ENCODE measurements at places on chromosomes 2 and 18.
A peak's percentile ranks its signal among the peaks of the same experiment; 100 is the strongest.

- DNase-seq: no peak
Observed at GRCh38 chr2:55010149-55010591, 40.1 kb downstream of the RTN4 start.

DNA sequence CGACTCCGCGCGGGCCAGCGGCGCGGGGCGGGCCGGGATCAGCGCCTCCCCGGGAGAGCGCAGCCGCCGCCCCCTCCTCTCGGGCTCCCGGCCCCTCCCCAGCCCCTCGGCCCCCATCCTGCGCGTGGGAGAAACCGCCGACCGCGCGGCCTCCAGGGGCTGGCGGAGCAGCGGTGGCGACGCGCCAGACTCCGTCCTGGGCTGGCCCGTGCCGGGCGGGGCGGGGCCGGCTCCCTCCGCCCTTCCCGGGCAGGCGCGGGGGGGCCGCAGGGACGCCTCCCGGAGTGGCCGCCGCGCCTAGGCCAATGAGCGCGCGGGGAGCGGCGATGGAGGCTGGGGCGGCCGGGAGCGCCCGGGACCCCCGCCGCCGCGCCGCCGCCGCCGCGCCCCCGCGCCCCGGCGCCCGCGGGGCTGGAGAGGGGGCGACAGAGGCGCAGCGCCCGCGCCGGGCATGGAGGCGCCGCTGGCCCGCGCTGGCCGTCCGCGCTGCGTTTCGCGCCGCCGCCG, 49.1 kb downstream of the KCNIP3 start:
- DNase-seq: no peak

- DNase-seq: no peak
Observed at GRCh38 chr2:198659096-198659870, 798.5 kb downstream of the SATB2 start.

GRCh38 chr2:231530099-231531011, at the start of gene NMUR1:
Gene NMUR1, minus strand, starts transcription at chr2:231530445. Its CDS starts 84 bp downstream, at chr2:231530361.
- DNase-seq: peak; percentile 42

DNA sequence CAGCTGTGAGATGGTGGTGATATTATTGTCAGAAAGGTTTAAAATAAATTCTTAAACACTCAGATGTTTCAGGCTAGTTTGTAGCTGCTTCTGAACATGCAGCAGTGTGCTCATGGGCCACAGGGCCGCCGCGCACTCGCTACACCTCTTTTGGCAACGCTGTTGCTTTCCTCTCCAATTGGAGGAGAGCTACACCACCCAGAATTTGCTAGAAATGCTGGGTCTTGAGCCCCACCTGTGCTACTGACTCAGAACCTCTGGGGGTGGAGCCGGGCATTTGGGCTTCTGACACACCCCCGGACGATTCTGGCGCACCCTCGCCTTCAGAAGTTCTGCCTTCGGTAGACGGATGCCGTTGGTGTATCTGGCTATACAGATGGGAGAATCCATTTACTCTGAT, 15.7 kb downstream of the LRRFIP1 start:
- DNase-seq: no peak

DNA sequence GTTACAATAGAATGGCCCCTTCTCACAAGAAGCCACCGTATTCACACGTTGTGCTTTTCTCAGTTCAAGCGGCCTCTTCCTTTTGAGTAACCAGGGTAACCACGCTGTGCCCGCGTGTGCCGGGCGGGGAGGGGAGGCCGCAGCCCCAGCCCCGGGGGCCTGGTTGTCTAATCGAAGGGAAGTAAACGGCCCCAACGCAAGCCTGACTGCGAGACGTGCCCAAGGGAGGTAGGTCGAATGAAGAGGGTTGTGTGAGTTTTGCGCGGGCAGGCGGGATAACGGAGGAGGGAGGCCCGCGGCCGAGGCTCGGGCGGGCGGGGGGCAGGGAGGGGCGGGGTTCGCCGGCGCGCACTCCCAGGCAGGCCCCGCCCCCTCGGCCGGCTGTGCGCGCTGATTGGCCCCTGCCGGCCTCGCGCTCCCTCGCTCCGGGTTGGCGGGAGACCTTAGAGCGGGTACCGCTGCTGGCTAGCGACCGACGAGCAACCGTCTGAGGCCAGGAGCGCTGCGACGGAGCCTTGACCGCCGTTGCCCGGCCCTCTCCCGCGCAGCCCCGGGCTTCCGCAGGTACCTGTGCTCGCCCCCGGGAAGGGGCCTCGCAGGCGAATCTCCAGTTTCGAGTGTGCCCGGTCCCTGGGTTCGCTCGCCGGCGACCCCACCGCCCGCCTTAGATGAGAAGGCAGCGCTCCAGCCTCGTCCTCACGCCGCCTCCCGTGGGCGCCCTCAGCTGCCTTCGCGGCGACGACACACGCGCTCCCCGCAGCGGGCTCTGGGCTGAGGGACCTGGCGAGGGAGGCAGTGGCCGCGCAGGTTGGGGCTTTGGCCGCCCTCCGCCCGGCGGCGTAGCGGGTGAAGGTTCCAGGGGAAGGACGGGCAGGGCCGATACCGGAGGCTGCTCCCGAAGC, at the start of gene SPDYA:
SPDYA (plus strand) TSS at position 451 of the 902 bp plus-strand sequence. CDS start 5,181 bp downstream, outside the sequence.
- peak; percentile 45 for DNase-seq

- no peak for DNase-seq
Observed at GRCh38 chr18:40751186-40751585, 1203.8 kb upstream of the PIK3C3 start.

- no peak for DNase-seq
Observed at GRCh38 chr2:226799211-226799975, at the start of gene IRS1. Gene IRS1, minus strand, starts transcription at chr2:226799820. Its CDS starts 1,082 bp downstream, at chr2:226798738.

DNA sequence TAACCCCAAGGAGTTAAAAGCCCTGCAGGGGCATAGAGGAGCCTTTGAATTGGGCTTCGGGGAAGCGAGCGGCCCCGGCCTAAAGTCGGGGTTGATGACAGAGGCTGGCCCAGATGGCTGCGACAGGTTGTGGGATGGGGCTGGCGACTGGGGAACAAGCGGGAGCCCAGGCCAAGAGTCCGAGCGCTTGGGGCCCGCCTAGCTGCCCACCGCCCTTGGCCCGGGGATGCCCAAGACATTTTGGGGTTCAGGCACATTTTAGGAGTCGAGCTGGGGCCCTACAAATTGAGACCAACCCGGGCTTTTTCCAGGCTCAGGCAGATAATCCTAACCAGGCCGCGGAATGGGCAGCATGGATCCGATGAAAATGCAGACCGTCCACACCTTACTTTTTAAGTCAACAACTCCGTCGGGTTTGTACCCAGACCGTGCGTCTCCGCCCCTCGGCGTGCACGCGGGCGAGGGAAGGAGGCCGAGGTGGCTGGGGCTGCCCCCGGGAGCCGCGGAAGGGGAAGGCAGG, 507 bp downstream of the RTKN start:
- no peak for DNase-seq

GRCh38 chr2:72994991-72995380, 76.5 kb downstream of the SFXN5 start:
- DNase-seq: no peak

DNA sequence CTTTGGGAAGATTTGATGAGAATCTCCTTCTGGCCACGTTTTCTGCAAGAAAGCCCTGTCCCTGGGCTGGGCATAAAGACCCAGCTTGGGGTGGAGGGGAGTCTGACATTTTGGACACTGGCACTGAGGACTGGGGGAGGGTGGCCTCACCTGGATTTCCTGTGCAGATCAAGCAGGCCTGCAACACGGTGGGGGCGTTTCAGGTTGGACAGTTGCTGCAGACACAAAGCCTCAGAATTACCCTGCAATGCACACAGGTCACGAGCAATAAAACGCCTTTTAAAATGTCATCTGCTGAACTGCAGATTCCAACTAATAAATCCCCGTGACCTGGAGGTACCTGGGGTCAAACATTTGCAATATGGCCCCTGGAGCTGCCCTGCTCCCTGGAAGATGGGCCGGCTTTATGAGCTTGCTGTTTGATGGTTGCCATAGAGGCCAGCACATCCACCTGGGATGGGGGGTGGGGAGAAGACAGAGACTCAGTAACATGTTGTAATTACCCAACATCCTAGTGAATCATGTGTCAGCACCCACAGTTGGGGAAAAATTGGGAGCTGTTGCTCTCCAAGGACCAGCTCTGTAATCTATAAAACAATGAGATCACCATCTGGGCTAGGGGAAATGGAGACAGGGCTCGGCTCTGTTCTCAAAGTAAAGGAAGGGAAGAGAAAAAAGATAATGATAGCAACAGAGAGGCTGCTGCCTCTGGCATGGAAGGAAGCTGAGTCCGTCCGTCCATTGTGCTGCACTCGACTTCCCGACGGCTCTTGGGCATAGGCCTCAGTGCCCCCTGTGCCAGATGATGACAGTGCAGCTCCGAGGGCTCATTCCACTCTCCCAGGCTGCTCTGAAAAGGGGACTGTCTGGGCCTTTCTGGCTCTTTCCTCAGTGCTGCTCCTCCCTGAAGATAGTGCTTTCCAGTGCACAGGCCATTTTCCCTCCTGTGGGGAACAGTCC, 340.3 kb downstream of the CYRIA start:
- DNase-seq: no peak

GRCh38 chr2:9634133-9634532, 3.3 kb upstream of the YWHAQ start:
- no peak for DNase-seq

GRCh38 chr2:182668671-182669070, 47.4 kb upstream of the DNAJC10 start:
- DNase-seq: no peak

- no peak for DNase-seq
Observed at GRCh38 chr2:118222672-118223421, 134.6 kb downstream of the INSIG2 start.

DNA sequence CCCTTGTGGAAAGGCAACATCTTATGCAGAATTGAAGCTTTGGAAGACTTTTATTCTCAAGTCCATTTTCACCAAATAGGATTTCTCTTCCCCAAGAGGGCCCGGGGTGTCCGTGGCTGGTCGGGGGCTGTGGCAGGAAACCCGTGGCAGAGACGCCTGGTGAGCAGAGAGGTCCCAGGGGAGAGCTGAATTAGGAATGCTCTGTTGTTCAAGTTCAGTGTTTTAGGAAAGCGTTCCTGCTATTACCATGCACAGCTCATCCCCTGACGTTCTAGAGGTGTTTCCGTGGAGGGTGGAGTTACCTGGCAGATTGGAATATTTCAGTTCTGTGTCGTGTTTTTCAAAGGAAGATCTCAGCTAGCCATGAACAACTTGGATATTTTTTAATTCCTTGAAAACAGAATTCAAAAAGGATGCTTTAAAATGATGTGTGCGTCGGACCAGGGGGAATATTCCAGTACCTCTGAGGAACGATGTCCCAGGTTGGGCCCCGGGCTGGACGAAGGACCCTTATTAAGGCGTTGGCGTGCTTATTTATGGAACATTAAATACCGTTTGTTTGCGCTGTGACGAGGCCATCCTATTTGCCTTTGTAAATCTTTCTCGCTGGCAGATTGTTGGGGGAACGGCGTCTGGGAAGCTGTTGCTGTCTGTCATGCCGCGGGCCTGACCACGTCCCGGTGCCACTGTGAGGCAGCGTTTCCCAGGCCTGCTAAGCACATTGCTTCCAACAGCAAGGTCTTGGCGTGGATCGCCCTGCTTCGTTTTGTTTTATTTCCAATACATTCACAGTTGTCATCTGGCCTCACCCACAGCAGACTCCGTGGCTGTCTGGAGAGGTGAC, 8.2 kb downstream of the NFATC1 start:
- no peak for DNase-seq

- no peak for DNase-seq
Observed at GRCh38 chr18:28855989-28856388, 679.1 kb upstream of the CDH2 start.

- DNase-seq: no peak
Observed at GRCh38 chr18:62165583-62165982, 21.3 kb downstream of the PIGN start.

DNA sequence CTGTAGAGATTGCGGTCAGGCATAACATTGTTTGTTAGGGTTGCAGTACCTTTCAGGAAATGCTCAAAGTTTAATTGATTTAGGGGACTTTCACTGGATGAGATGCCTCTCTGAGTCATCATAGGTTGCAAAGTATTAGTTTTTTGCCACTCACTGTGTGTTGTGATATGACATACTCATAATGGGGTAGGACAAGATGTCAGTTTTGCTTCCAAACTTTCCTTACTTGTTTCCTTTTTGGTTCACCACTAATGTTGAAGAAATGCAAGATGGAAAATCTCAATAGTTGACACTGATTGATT, 35.0 kb upstream of the PTH2R start:
- DNase-seq: no peak

- no peak for DNase-seq
Observed at GRCh38 chr2:37992601-37993000, 67.5 kb downstream of the RMDN2 start.

DNA sequence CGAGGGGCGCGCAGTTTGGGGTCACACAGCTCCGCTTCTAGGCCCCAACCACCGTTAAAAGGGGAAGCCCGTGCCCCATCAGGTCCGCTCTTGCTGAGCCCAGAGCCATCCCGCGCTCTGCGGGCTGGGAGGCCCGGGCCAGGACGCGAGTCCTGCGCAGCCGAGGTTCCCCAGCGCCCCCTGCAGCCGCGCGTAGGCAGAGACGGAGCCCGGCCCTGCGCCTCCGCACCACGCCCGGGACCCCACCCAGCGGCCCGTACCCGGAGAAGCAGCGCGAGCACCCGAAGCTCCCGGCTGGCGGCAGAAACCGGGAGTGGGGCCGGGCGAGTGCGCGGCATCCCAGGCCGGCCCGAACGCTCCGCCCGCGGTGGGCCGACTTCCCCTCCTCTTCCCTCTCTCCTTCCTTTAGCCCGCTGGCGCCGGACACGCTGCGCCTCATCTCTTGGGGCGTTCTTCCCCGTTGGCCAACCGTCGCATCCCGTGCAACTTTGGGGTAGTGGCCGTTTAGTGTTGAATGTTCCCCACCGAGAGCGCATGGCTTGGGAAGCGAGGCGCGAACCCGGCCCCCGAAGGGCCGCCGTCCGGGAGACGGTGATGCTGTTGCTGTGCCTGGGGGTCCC, at the start of gene ITGA4:
ITGA4 (plus strand) TSS at position 266 of the 620 bp plus-strand sequence; CDS start at position 535, 269 bp downstream.
- no peak for DNase-seq

- DNase-seq: no peak
Observed at GRCh38 chr2:41736105-41736567, 311.7 kb upstream of the PKDCC start.

GRCh38 chr2:149167001-149167780, 128.7 kb downstream of the LYPD6B start:
- no peak for DNase-seq

DNA sequence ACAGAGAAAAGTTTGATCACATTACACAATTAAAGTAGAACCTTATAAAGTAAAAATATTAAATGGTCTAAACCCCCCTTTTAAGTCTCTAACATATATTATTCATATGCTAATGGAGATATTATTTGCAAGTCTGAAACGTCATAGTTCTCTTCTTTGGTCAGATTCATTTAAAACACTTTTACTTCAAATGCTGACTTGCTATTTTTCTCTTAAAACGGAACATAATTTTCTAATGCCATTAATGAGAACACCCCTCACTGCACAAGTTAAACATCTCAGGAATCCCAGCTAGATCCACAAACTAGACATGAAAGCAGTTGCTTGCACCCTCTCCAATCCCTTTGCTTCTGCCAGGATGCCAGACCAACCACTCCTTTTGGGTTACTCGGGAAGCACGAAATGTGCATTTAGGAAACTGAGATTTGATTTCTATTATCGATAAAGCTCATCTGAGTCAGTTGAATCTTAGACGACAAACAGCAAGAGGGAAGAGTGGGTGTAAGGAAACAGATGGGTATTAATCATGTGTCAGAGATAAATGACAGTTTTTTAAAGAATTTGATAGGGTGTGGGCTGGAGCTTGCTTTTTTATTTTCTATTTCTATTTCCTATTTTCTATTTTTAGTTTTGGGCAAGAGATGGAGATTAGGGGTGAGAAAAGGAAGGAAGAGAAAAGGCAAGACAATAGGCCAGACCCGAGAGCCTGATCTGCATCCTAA, 1.5 kb downstream of the ADD2 start:
- DNase-seq: no peak

- DNase-seq: no peak
Observed at GRCh38 chr2:2527148-2527547, 196.1 kb upstream of the MYT1L start.
